Kidney epithelial cell (primary cell): ENCODE measurements at places on chromosomes 5 and 9. TPM values are rescaled to one million over a fixed set of nuclear protein-coding genes. Genes with fewer than 3 reads are reported as not detected.

DNA sequence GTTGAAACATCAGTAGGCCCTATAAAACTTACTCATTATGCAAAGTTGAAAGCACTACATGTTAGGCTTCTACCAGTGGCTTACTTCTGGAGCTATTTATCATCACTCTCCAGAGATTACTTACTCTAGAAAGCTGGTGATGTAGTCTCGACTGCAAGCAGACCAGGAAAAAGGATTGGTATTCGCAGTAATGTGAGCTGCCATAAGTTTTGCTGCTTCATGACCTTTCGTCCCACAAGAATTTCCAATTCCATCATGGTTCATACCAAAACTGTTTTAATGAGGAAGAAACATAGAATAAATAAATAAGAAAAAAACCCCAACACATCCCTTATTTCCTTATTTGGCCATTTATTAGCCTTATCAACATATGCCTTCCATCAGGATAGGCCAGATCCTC, 181.9 kb downstream of the ADAMTS6 start:
- no peak for DNase-seq

The MOB3B gene
- 1.4 and 1.9 TPM in 2 replicates for total RNA-seq

- DNase-seq, result no peak
Measured at GRCh38 chr5:131212471-131213021, 41.8 kb downstream of the LYRM7 start.

DNA sequence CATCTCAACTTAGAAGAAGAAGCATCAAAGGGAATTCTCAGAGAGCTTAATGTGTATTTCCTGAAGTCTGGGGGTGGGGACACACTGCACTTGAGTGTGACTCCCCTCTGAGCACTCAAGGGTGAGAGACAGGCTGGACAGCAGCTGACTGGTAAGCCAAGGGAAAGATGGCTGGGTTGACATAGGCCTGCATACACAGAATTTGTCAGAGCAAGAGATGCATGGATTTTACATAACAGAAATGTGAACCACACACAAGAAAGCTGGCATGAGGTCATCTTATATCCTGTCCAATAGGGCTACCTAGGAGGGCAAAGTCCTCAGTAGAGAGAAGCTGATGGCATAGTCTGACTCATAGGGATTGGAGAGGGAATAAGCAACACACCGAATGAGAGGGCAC, 114.3 kb upstream of the EPB41L4A start:
- no peak for DNase-seq

DNA sequence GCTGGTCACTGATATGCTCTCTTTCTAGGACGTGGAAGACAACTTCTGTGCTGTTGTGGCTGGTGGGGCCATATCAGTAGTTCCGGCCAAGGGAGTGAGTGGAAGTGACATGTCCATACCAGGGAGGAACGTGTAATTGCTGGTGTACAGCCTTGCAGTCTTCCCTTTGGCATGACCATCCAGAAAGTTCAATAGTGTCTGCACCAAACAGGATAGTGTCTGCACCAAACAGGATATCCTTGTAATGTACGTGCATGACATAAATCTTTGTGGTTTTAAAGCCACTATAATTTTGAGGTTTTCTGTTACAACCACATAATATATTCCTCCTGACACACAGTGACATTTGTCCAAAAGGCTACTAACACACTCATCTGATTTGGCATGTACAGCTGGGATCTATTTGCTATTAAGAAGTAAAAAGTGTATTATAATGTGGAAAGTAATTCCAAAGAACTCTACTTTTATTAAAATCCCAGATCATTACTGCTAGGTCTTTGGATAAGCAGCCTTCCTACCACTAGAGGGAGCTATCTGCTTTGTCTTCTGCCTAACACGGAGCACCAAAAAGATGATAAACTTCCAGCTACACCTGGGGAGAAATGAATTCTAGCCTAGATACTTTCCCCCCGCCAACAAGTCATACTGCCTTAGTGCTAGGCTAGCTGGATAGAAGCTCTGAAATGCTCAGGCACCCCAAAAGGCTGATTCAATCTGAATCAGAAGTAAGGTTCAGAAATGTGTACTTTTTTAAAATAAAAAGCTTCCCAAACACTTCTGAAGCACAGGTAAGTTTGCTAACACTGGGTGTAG, 52.7 kb downstream of the RNF145 start:
- peak; percentile 45 for DNase-seq

DNA sequence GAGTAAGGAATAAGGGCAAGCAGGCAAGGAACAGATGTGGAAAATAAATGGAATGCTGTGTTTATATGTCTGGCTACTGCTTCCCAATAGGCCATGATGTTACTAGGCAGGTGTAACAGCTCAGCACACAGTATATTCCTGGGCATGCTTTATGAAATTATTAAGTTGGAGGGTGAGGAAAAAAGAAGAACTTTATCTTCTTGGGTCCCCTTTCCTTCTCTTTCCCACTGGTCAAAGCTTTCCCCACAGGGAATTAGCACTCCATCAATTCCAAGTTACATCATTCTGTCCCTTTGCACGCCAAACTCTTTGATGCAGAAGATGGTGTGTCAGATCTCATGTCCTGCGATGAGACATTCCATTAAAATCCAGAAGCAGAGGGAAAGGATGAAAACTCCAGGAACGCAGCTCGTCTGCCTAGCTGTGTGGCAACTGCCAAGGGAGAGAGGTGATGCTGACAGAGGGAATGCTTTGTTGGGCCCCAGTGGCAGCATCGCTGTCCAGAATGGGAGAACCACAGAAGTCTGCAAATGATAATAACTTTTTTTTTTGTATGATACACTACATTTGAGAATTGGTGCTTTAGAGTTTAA, 447.3 kb upstream of the ARRDC3 start:
- DNase-seq, result no peak

DNA sequence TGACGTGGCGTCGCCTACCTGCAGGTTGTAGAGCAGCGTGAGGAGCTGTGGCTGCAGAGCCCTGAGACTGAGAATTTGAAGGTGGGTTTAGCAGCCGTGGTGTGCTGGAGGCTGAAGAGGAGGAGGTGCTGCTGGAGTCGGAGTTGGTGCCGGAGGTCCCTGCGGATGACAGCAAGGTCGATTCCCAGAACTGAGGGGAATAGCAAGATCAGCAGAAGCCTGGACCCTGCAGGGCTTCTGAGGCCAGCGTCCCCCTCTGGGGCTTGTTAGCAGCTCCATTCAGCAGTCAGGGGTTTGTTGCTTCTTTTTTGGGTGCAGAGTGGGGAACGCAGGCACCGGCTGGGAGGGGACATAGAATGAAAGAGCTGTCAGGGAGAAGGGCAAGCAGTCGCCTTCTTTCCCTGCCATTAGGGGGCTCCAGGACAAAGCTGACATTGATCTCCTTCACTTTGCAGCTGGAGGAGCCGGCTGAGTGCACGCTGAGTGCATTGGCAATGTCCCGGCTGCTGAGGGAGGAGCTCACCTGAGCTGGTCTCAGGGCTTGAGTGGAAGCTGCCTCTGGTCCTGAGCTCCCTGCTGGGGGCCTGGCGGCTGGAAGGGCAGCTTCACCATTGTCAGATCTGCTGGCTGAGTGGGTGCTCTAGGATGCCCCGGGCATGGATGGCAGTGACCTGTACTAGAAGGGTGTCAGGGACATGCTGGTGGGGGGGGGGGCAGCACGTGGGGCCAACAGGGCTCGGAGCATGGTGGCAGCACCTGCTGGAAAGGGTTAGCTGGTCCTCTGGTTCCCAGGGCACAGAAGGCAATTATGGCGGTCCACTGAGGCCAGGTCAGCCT, 20.8 kb downstream of the OBP2B start:
- no peak for DNase-seq

GRCh38 chr5:148653836-148654781, at the start of gene HTR4:
TSS of gene HTR4 (minus strand) at chr5:148654527. CDS start at chr5:148637014, 17,513 bp downstream.
- DNase-seq, result no peak

GRCh38 chr9:96686638-96687335, 31.7 kb upstream of the PRXL2C start:
- DNase-seq, result peak; percentile 18

The GCNT1 gene
- total RNA-seq, result 2.7 and 2.8 TPM in 2 replicates

The GARIN3 gene
- total RNA-seq, result not detected in 2 replicates

The TICAM2 gene
- 0.55 and 2.3 TPM in 2 replicates for total RNA-seq

DNA sequence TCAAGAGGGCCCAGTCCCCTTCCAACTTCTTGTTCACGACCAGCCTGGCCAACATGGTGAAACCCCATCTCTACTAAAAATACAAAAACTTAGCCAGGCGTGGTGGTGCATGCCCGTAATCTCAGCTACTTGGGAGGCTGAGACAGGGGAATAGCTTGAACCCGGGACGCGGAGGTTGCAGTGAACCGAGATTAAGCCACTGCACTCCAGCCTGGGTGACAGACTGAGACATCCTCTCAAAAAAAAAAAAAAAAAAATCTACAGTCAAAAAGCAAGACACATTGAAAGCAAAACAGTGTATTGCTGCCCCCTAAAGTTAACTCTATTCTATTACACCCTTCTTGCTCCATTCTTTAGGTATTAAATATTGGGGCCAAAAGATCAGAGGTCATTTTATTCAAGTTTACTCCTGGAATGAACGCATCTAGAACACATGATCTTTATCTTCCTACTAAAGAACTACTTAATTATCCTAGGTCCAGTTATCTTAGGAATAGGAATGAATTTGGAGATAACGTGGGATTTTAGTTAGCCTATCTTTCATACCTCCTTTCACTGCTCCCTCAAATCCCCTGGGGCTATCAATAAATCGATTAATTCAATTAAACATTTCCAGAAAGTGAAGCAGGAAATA, 2.4 kb downstream of the ATG12 start:
- no peak for DNase-seq

The TNFSF8 gene
- not detected in 2 replicates for total RNA-seq

DNA sequence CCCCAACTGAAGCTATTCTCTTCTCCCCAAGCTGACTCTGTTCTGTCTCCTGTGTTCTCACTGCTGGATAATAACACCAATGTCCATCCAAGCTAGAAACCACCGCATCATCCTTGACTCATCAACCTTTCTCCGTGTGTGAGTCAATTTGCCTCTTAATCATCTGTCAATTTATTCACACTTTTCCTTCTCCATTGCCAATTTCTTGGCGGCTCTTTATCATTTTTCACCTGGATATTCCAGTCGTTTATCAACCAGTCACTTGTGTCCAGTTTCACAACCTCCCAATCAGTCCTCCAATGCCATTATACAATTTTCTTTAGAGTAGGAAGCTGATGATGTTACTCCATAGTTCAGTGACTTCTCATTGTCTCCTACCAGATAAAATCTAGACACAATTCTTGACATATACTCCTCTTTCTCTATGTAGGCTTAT, 45.4 kb upstream of the LIFR start:
- peak; percentile 59 for DNase-seq

The SH2D3C gene
- total RNA-seq, result 0.17 and 0.27 TPM in 2 replicates

The CCDC171 gene
- 3.3 and 5.0 TPM in 2 replicates for total RNA-seq

The SUSD3 gene
- total RNA-seq, result 0.89 and 1.3 TPM in 2 replicates

DNA sequence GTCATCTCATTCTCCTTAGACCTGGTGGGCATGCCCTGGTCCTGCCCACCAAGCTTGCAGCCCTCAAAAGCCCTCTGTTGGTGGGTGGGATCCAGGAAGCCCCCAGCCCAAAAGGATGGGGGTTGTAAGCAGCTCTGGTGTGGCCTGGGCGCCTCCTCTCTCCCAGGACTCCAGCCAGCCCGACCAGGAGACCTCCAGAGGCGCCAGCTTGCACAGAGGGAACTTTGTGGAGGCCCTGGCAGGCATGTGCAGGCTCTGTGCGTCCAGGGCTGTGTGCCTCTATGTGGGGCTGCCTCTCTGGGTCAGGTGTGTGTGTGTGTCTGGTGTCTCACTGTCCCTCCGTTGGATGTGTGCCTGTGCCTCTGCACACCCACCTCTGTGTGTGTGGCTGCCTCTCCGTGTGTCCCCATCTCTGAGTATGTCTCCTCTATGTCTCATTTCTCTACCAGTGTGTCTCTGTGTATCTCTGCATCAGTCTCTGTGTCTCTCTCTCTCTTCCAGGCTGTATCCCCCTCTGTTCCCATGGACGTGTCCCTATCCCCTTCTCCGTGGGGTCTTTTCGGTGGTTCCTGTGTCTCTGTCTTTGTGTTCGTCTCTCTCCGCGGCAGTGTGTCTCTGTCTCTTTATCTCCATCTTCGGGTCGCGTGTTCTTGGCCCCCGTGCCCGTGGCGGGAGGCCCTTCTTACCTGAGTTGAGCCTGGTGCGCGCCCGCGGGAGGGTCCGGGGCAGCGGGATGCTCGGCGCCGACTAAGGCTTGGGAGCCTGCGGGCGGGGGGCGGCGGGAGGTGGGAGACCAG, 501 bp downstream of the ENHO start:
- DNase-seq, result no peak

GRCh38 chr9:16316911-16317817, 553.3 kb downstream of the BNC2 start:
- no peak for DNase-seq

DNA sequence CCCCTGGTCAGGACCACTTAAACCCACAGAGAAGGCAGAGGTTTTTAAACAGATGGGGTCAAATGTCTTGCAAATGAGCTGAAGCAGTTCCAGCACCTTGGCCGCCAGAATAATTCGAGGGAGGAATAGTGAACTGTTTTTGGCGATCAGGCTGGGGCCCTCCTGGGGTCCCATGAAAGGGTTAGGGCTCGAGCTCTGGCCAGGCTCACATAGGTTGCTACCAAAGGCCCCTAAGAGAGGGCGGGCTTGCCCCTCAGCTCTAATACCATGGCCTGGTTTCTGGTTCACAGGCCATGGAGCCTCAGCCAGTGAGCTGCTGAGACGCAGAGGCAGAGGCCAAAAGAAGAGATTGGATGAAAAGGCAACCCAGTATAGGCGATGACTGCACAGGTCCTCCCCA, 74.8 kb upstream of the UBTD2 start:
- DNase-seq, result no peak

GRCh38 chr5:180599981-180600553, 8.8 kb upstream of the SCGB3A1 start:
- DNase-seq, result no peak

DNA sequence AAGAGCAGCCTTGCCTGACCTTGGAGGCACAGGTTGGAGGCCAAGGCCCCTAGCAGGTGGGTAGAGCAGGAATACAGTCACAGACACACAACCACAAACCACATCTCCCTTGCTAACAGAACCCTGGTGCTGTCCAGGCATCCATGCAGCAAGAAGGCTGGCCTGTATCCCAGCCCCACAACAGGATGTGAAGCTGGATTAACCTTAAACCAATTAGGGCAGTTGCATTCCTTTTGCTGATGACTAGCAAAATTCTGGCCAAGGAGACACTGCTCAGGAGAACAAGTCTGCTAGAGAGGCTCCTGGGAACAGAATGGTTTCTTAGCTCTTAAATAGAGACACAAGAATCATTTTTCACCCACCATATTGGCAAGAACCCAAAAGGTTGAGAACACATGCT, 97.8 kb downstream of the C5orf15 start:
- peak; percentile 58 for DNase-seq

DNA sequence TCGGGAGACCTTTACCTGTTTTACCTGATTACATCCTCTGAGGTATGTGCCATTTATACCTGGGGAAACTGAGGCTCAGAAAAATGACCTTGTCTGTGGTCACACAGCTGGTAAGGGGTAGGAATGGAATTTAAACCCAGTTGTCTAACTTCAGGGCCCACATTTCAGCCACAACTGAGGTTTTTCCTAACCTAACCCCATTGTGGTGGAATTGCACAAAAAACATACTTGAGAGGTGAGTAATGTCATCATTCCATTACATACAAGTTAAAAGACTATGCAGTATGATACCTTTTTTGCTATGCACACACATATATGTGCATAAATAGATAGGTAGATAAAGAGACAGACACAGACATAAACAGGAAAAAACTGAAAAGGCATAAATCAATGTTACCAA, 14.1 kb downstream of the FGF1 start:
- DNase-seq, result peak; percentile 63
